GM12864 (cell line): ENCODE measurements at places on chromosomes 1 and 21.
A peak's percentile ranks its signal among the peaks of the same experiment; 100 is the strongest.

DNA sequence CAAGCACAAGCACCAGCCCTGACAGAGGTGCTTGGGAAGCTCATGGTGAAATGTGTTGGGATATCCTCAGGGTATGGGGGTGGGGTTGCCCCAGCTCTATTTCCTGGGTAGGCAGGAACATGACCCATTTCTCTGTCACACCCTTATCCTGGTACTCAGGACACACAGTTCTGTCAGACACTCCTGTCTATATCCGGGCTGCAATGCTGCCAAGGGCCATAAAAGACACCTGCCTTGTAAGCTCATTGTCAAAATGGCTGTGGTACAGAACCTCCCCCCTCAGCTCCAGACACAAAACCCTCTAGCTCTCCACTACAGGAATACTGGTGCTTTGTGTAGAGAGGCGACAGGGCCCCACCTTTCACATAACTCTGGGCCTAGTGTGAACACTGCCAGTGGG is 636.7 kb downstream of the PLA2G4A start:
- no peak for DNase-seq

GRCh38 chr1:240237305-240237721 is 145.6 kb downstream of the FMN2 start:
- no peak for DNase-seq

GRCh38 chr1:17877316-17877715 is 122.2 kb downstream of the ACTL8 start:
- DNase-seq: no peak

DNA sequence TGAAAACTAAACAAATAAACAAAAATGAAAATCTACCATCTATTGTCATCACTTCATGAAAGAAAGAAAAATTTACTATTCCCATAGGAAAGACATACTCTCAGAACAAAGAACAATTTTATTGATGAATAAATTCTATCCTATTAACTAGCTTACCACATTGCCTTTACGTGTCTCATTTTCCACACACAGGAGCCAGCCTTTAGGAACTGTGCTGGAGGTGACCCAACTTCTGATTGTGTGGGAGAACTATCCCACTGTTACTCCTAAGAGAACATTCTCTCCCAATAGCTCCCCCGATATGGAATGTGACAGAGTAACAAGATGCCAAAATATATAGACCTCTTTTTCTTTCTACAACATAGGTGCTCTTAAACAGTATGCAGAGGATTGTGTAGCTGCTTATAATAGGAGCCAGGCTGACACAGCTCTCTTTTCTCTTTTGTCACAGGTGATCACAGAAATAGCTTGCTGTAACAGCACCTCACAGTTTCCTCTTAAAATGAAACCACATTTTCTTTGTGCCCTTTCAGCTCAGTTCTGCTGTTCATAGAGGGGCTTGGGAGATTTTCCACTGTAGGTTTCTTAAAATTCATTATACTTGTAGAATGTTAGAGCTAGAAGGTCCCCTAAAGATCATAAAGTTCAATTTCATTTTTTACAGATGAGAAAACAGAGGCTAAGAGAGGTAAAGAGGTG is 35.5 kb downstream of the C21orf91 start:
- DNase-seq: peak; percentile 73

DNA sequence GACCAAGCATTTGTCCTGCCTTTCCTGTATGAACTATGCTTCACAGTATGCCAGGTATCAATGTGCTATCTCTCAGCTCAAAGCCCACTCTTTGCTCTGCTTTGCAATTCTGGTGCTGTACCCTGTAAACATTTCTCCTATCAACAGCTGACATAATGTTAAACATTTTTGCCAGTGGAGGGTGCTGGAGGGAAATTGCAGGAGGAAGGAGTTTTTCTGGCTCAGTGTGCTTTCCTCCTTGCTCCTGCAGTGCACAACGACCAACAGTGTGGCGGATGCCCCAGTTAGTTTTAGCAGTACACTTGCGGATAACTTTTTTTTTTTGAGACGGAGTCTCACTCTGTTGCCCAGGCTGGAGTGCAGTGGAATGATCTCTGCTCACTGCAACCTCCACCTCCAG is 67.1 kb upstream of the PTGFRN start:
- no peak for DNase-seq

- DNase-seq: no peak
Observed at GRCh38 chr1:153527023-153527682, 8.6 kb downstream of the S100A6 start.

- DNase-seq: no peak
Observed at GRCh38 chr21:28436286-28436932, 556.3 kb downstream of the LTN1 start.

- peak; percentile 97 for DNase-seq
Observed at GRCh38 chr1:192575499-192576189, at the start of gene RGS1. Gene RGS1, plus strand, starts transcription at chr1:192575773. Its CDS starts 20 bp downstream, at chr1:192575793.

DNA sequence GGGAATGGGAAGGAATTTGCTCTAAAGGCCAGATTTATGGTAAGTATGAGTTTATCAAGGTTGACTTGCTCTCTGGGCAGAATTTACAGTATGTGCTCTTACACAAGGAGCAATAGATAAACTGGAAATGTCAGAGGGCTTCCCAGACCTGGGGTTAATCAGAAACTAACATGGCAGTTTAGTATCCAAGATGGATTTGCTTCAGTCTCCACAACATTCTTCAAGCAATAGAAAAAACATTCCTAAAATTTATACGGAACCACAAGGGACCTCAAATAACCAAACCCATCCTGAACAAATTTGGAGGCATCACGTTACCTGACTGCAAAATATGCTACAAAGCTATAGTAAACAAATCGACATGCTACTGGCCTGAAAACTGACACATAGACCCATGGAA is 606.7 kb upstream of the CHRM3 start:
- no peak for DNase-seq
